ENCODE measurements at places on chromosomes 5 and 9.

- no peak for DNase-seq
Measured at GRCh38 chr5:17373406-17373805, 124.6 kb upstream of the TAF11L2 start.

- DNase-seq = no peak
Measured at GRCh38 chr5:71910741-71911140, 191.7 kb downstream of the CARTPT start.

- no peak for DNase-seq
Measured at GRCh38 chr5:51162245-51162644, 221.0 kb upstream of the ISL1 start.

GRCh38 chr5:134458234-134459009 is 46.7 kb upstream of the CDKN2AIPNL start:
- DNase-seq = no peak

GRCh38 chr5:157860898-157861890 is 2.2 kb upstream of the CLINT1 start:
- DNase-seq = no peak

All from activated CD8-positive, alpha-beta memory T cell treated with anti-CD3 and anti-CD28 coated beads for 1 hour (primary cell).